MV-4-11 (cell line): ENCODE measurements at places on chromosomes 11 and 22.
A peak's percentile ranks its signal among the peaks of the same experiment; 100 is the strongest.

- no peak for DNase-seq
Measured at GRCh38 chr11:114525682-114526081, 34.0 kb downstream of the NXPE1 start.

DNA sequence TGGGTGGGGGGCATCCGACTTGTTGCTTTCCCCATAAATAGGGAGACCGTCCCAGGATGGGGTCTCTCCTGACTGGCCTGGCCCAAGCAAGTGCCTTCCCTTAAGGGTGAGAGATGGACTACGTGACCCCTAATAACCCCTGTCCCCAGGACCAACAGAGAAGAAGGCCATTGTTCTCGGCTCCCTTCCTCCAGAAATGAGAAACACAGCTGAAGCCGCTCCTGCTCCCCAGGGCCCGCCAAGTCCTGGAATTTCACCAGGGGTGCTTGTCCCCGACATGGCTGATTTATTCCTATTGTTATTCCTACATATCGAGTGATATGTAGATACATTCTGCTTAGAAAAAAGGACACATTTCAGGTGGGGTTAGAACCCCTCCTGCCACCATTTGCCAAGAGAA, 100.8 kb downstream of the TP53I11 start:
- no peak for DNase-seq

- peak; percentile 94 for DNase-seq
Measured at GRCh38 chr11:587978-588380, 11.7 kb downstream of the PHRF1 start.

- no peak for DNase-seq
Measured at GRCh38 chr22:21564411-21564810, 3.1 kb upstream of the UBE2L3 start.

GRCh38 chr11:86800076-86800959, at the start of gene PRSS23:
Gene PRSS23 (plus strand): TSS chr11:86800542. CDS start chr11:86807644, 7,102 bp downstream.
- no peak for DNase-seq

DNA sequence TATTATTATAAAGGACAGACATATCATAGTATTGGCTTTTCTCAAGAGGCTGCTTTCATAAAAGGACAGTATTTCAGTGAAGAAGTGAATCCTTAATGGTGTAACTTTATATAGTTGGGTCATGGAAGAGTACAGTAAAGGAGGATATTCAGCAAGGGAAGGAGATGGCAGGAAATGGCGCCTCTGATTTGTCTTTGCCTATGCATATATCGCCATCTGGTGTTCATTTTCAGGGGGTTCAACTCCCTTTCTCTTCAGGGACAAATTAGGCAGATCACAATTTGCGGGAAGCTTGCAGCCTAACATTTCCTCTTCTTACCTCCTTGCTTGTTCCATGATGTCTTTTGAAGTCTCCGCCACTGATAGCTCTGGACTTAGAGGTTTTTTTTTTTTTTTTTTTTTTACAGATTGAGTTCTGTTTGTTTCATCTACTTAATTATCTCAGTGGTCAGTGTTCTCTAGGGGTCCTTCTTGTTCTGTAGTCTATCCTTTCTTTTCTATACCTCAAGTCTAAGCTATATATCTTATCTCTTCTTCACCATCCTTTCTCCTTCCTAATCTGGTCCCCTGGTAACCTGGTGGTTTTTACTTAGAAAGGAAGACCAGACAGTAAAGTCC, 21.8 kb upstream of the RRM1 start:
- DNase-seq, result peak; percentile 67

- no peak for DNase-seq
Measured at GRCh38 chr22:23909296-23909898, 15.2 kb downstream of the MIF start.

DNA sequence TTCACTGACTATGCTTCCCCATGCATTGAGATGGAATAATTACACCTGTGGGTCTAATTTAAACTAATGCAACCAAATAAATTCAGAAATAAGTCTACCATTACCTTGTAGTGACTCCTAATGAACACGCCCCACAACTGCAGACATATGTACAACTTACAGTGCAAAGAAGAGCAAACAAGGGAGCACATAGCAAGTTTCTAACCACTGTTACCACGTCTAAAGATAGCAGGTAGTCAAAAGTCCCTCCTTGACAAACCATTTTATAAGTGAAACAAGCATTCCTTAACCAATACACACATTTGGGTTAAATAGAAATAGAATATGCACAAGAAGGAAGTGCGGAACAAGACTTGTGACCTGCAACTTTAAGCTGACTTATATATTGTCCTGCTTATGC, 20.6 kb downstream of the PHF21A start:
- no peak for DNase-seq

- no peak for DNase-seq
Measured at GRCh38 chr11:45026835-45027234, 76.2 kb upstream of the TP53I11 start.

- DNase-seq, result no peak
Measured at GRCh38 chr11:87491381-87491780, 453.6 kb downstream of the TMEM135 start.

GRCh38 chr11:100706179-100706578, 19.1 kb downstream of the ARHGAP42 start:
- no peak for DNase-seq

DNA sequence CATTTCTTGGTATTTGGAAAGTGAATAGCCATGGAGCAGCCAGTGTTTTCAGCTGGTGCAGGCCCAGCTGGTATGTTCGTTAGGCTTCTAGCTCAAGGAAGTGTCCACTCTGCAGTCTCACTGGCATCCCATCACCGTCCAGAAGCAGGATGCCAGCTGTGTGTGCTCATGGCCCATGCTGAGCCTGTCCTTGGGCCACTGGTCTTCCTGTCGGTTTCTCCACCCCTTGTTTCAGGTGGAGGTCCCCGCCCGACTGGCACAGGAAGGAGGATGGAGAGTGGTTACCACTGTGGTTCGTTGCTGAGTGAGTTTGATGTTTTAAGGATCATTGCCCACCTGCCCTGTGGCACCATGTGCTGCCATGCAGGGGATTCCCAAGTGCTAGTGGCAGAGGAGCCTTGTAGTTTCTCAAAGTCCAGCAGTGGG, 63.7 kb downstream of the MED15 start:
- DNase-seq, result no peak

DNA sequence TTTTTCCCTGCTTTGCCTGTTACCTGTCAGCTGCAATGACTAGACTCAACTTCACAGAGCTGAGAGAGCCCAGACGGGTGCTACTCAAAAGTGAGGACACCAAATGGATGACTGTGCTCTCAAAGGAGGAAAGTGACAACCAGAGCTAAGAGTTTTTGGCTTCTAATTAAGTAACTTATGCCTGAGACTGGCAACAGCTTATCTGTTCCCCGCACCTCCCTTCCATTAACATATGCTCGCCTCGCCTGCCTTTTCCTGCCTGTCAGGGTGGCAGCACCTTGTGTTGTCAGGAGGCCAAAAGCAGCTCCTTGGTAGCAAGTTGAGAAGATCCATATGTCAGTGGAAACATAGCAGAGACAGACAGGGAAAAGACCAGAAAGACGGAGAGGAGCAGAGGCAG, 573.9 kb upstream of the KIRREL3 start:
- DNase-seq, result no peak

DNA sequence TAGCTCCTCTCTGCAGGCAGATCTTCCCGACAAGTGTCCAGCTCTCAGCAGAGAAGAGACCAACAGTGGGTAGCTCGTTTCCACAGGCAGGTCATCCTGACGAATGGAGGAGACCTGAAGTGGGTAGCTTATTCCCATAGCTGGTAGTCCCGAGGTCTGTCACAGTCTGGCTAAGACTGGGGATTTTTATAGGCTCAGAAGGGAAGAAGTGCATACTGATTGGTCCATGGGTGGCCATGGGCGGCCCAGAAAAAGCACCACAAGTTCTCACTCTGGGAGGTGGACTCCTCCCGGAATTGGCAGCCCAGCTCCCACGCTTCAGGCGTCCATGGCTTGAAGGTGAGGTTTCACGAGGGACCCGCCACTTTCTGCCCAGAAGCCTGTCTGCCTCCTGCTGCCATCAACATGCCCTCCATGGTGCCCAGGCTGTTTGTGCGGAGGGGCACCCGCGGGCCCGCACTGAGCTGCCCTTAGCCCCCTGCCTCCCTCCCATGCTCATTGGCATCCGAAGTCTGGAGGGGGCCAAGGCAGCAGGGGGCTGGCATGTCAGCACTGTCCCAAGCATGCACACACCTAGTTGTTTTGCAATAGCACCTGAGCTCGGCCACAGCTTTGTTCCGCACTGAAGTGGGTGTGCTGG, 9.9 kb upstream of the MAP6 start:
- no peak for DNase-seq

- DNase-seq, result no peak
Measured at GRCh38 chr11:17328871-17329494, 22.6 kb upstream of the NCR3LG1 start.

DNA sequence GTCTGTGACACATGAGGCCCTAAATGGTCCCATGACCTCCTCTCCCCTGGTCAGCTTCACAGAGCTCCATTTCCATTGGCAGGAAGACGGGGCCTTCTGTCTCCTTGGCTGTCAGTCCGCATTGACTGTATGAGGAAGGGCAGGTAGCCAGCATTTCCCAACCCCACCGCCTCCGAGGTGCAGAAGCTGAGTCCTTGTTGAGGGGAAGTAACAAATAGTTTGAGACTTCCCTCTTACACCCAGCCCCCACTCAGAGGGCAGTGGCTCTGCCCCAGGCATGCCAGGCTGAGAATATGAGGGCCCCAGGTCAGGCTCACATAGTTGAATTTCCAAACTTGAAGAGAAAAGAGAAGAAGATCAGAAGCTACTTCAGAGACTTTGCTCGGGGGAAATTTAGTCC, 611.1 kb downstream of the BRD1 start:
- DNase-seq, result no peak

DNA sequence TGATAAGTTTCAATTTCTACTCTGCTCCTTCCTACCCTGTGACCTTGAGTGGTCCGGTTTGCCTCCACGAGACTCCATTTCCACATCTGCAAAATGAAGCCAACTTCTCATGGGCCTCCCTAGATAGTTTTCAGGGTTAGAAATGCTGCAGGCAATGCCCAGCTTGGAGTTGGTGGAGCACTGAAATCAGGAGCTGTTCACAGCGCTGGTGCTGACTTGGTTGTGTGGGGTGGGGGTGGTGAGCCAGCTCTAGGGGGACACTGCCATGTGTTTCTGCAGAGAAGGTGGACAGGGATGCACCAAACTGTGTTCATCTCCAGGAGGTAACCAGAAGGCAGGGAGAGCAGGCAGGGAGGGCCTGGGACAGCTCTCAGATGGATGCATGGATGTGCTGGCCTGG, 37.0 kb downstream of the SGSM1 start:
- no peak for DNase-seq

DNA sequence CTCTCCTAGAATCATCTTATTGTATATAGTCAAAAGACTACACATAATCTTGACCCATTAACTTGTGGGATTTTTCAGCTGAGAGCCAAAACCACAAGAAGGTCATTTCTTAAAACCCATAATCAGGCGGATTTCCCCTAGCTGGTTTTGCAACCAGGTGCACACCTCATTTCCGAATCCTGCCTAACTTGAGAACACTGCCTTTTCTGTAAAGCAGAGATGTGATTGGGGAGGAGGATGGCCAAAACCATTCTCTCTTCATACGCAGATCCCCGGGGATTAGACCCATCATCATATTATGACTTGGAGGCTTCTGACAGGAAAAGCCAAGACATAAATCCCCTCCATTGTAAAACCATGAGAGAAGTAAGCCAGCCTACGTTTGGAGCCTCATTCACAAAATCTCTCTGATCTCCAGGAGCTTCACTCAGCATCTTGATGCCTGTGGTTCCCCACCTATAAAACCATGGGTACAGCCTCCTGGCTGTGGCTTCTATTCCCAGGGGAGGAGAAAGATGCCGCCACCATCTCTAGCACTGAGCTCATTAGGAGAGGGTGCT, 191.3 kb downstream of the KIF18A start:
- no peak for DNase-seq

DNA sequence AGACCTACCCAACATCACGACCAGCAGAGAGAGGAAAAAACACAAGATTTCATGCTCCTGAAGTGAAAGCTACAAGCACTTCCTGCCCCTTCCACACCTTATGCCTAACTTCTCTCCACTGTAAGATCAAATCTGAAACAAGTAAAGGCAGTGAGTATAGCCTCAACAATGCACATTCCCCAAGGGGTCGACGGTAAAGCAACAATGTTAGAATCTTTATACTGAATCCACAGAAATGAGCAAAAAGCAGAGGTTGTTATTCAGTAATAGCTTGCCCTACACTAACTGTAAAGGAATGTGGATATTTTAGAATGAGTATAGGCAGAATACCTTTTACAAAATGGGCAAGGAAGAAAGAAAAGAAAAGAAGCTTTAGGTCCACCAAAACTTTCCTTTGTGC, 15.6 kb downstream of the ARFGAP3 start:
- no peak for DNase-seq

DNA sequence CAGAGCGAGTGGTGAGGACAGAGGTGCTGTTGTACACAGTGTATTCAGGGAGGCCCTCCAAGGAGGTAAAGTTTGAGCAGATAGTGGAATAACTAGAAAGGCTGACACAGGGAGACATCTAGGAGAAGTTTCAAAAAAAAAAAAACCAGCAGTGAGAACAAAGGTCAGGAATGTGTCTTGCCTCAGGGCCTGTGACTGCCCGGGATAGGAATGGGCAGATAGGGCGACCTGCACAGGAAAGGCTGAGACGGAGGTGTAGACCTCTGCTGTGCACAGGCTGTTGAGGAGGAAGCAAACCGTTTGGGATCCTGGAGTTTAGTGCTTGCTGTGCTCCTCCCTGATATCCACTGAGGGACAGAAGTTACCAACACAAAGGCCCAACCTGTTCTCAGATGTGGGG, 406.5 kb upstream of the B3GAT1 start:
- no peak for DNase-seq

DNA sequence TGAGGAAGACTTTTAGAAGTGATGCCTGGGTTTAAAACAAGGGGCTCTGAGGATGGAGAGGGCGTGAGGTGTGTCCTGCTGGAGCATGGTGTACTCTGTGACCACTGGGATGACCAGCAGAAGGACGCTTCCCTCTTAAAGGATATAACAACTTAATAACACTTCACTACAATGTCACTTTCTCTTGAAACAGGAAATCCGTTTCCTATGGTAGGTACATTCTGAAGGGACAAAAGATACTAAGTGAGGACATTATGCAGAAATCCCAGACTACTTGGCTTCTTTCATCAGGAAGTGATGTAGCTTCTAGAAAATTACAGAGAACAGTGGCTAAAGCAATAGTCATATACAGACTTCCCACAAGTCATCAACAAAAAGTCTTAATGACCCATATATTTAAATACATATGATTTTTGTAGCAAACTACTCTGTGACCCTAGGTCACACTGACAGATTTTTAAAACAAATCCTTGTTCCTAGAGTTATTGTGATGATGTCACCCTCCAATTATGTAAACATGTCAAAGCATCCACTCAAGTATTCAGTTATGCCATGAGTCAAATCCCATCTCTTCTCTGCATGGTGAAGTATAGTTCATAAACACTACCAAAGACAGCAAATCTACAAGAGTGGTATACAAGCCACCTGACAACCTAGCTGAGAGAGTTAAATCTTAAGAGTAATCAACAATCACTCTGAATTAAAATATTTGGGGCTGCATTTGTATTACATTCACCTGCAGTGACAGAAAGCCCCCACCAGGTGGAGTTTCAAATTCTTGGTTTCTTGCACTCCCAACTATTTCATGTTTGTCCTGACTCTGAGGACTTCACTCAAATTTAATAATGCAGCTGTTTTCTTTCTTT, 32.8 kb downstream of the PITPNB start:
- DNase-seq, result peak; percentile 20
